H54 (cell line): ENCODE measurements at places on chromosomes 16 and 17.

DNA sequence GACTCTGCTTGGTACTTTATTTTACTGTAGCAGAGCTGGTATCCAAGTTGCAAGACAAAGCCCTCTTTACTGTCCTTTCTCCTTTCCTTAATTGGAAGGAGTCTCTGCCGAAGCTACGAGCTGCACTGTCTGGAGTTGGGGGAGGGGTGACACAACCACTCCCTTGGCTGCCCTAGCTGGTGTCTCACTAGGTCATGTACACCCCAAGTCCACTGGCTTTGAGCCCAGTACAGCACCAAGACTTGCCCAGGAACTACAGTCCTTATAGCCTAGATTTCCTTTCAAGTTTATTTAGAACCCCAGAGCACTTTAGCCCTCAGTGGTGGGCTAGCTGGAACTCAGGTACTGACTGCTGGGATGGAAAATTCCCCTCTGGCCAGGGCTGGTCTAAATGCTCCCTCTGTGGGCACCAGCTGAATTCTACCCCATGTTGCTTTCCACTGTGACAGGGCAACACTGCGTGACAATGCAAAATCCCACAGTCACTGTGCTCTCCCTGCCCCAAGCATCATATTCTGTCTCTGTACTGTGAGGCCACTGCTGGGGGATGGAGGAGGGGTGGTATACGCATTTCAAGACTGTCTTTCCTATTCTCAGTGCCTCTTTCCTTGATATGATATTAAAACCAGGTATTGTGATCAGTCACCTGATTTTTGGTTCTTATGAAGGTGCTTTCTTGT, 18.4 kb downstream of the EFCAB5 start:
- DNase-seq = no peak

DNA sequence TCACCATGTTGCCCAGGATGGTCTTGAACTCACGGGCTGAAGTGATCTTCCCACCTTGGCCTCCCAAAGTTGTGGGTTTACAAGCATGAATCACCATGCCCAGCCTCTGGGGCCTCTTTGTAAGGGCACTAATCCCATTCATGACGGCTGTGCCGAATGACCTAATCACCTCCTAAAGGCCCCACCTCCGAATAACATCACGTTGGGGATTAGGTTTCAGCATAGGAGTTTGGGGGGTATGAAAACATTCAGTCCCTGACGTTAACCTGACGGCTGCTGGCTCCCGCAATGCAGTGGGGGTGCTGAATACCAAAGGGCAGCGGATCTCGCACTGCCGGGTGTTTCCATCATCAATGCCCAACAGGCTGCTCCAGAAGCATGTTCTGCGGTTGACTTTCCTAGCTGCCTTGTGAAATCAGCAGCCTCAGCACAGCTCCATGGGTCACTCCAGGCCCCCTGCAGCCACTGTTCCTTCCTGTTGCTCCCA, 120.8 kb upstream of the SEC14L1 start:
- no peak for DNase-seq

DNA sequence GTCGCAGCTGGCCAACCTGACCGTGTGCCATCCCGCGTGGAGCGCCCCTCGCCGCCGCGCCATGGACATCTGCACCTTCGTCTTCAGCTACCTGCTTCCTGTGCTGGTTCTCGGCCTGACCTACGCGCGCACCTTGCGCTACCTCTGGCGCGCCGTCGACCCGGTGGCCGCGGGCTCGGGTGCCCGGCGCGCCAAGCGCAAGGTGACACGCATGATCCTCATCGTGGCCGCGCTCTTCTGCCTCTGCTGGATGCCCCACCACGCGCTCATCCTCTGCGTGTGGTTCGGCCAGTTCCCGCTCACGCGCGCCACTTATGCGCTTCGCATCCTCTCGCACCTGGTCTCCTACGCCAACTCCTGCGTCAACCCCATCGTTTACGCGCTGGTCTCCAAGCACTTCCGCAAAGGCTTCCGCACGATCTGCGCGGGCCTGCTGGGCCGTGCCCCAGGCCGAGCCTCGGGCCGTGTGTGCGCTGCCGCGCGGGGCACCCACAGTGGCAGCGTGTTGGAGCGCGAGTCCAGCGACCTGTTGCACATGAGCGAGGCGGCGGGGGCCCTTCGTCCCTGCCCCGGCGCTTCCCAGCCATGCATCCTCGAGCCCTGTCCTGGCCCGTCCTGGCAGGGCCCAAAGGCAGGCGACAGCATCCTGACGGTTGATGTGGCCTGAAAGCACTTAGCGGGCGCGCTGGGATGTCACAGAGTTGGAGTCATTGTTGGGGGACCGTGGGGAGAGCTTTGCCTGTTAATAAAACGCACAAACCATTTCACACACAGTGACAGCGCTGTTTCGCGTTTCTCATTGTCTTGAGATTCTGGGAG, 2.0 kb upstream of the ZACN start:
- no peak for DNase-seq

GRCh38 chr17:77379832-77380231, 239.1 kb downstream of the SEC14L1 start:
- no peak for DNase-seq

GRCh38 chr17:67707442-67707841, 10.3 kb upstream of the NOL11 start:
- DNase-seq = no peak

DNA sequence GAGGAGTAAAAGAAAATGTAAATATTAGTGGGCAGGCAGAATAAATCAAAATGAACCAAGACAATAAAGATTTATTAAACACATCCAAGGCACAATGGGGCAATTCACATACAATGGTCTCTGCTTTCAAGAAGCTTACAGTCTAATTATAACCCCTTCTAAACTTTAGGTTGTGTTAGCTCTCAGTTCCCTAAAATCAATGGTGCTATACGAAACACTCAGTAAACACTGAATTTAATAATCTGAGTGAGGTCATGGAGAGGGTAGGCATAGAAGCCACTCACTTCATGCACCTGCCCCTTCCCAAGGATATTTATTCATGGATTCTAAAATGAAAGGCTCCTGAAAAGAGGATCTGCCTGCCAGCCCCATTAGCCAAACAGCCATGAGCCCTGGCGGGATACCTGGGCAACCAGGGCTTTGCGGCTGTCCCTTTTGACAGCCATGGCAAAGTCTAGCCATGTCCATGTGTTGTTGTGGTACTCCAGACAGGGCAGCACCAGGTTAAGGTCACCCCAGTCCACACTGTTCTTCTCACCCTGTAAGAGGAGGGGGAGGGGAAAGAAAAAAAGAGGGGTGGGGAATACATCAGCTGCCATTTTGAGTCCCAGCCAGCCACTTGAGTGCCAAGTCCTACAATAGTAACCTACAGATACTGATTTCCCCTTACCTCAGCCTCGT, 1.4 kb upstream of the RSKR start:
- no peak for DNase-seq
